Daoy (cell line): ENCODE measurements at places on chromosomes 1 and 21.
A peak's percentile ranks its signal among the peaks of the same experiment; 100 is the strongest.

DNA sequence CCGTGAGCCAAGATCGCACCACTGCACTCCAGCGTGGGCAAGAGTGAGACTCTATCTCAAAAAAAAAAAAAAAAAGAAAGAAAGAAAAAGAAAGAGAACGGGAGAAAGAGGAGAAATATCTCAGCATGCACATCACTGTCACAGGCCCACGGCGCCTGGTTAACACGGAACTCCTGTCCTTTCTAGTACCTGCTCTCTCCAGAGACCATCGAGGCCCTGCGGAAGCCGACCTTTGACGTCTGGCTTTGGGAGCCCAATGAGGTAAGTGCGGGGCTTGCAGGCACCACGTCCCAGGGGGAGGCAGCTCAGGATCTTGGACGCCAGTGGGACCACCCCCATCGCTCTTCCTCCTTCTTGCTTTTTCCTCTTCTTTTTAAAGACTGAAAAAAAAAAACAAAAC, 100.4 kb downstream of the PDE9A start:
- DNase-seq: no peak

GRCh38 chr1:76266762-76267161, 192.2 kb downstream of the ST6GALNAC3 start:
- no peak for DNase-seq

DNA sequence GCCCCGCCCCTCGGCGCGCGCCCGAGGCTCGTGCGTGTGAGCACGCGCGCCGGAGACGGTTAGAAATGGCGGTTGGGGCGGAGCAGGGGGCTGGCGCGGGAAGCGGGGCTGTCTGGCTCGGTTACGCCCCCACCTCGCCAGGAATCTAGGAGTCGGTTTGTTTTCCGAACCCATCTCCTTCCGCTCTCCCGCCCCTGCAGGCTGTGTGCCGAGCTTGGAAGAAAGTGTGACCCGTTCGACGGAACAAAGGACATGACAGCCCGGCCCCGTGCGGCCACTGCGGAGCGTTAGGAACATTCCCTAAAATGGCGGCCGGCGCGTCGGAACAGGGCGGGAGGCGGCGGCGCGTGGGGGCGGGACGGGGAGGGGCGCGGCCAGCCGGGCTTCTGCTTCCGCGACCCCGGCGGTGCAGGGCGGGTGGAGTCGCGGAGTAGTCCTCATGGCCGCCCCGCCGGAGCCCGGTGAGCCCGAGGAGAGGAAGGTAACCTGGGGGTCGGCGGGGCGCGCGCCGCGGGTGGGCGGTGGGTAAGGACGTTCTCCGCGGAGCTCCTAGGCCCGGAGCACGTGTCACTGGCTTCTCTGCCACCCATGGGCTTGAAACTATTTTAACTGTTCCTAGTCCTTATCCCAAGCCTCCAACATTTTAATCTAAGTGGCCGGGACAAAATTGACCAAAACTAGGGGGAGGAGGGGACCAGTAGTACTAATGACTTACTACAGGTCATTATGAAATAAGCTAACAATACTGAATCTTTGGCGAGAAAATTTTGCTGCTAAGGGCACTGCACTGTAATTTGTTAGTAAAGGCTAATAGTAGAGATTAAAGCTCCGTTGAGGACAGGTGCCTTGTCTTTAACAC, at the start of gene COX20:
Gene COX20 (plus strand): TSS at position 383 of the 859 bp plus-strand sequence. CDS start 57 bp downstream, at position 440.
- DNase-seq: peak; percentile 96

DNA sequence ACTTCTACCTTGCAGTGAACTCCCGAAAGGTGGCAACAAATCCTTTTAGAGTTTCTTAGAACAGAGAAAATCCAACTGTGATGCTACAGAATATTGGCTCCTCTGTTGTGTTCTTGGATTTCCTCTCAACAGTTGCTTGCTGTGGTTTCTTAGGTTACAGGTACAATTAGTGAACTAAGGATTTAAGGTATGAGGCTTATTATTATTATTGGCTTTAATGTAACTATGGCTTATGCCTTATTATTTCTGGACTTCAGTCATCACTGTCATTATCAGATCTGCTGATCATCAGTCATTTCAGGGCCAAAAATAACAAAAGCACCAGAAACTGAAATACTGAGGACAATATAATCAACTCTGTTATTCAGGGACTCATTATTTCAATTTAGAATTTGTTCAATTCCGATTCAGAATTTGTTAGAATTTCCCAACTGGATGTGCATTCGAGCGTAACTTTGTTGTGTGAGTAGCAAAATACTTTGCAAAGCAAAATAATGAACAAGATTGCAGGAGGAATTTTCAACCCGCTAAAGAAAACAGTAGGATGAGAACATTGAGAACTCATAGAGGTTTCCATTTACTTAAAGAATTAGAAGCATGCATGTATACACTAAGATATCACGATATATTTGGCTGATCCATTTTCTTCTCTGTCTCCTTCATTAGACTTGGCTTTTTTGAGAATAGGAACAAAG, 65.5 kb upstream of the AK4 start:
- no peak for DNase-seq

- DNase-seq: no peak
These were observed 47.3 kb downstream of the ST6GALNAC3 start for GRCh38 chr1:76121850-76122249.

DNA sequence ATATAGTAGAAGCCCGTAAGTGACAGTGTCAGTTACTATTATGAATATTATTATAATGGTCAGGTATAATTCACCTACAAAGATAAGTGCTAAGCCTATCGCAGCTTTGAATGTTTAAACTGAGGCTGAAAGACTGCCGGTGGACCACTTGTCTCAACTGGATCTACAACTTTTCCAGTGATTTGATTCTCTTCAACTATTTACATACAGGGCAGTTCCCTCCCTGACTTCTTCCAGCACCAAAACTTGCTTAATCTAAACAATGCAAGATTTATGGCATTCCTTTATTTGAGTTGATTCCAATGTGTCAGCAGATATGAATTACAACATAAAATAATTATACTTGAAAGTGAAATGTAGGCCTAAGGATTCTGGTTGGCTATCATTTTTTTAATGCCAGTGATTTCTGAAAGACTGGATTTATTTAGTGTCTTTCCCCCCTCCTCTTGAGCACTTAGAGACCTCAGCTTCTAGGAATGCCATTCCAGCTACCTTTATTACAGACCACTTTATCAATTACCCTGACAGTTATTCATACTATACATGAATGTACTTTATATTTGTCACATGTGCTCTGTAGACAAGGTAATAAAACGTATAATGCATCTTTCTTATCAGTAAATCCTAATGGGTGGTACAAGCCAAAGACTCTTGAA, 153.3 kb upstream of the C8B start:
- no peak for DNase-seq

- DNase-seq: no peak
These were observed 22.7 kb upstream of the AADACL3 start for GRCh38 chr1:12692967-12693782.

DNA sequence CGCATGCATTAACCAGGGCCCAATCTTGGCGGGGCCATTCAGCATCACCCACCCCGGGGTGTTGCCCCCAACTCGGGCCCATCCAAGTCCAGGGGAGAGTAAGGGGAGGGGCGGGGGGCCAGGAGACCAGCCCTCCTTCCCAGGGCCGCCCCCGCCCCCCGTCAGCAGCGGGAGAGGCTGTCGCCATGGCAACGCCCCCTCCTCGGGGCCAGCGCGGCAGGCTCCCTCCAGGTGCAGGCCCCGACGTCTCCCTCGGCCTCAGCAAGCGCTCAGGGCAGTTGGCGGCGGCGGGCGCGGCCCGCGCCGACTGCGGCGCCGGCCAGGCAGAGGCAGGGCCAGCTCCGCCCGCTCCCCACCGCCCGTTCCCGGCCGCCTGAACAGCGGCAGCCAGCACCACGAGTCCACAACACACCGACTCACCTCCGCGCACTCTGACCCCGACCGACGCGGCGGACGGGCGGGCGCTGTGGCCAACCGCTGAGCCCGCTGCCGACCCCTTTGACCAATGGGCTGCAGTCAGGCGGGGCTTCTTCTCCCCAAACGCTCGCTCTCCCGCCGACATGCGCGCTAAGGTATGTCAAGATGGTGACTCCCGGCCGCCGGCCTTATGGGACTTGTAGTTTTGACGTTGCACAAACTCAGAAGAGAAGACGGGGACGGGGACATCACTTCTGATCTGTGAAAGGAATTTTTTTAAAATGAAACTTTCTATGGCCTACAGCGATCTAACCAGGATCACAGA, at the start of gene ERI3:
Gene ERI3 (minus strand): TSS at position 418 of the 742 bp plus-strand sequence. CDS start 231 bp downstream, at position 187.
- DNase-seq: peak; percentile 99

GRCh38 chr1:85463731-85464496, 1.0 kb downstream of the DDAH1 start:
- peak; percentile 43 for DNase-seq

- no peak for DNase-seq
These were observed 205.9 kb upstream of the VAMP3 start for GRCh38 chr1:7565099-7565750.
